NCI-H345 (cell line): ENCODE measurements at places on chromosomes 2 and 18.

DNA sequence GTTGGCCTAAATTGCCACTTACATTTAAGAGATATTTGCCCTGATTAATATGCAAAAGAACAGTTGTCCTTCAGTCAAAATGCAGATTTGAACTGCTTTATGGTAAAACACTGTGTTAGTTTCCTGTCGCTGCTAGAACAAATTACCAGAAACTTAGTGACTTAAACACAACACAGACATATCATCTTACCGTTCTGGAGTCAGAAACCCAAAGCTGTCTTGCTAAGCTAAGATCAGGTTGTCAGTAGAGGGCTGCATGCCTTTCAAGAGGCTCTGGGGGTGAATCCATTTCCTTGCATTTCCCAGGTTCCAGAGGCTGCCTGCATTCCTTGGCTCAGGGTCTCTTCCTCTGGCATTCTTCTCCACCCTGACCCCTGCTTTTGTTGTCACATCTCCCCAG, 149.5 kb downstream of the FAM161A start:
- no peak for DNase-seq

DNA sequence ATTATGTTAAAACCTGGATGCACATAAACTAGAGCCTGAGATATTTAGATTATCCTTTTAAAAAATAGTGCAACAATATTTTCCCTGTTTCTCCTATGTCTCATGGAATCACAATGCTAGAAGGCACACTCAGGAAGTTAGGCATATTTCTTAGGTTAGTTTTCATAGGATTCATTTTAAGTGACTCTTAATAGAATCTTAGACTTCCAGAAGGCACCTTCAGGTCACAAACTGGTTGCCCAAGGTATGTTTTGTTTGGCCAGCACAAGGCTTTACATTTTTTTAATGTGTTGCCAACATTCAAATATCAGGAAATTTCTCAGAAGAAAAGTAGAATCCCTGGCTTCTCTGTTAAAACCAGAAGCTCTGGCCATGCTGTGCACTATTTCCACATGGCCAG, 129.3 kb downstream of the LNPK start:
- no peak for DNase-seq

GRCh38 chr2:237694415-237695194, 67.2 kb downstream of the LRRFIP1 start:
- no peak for DNase-seq

- no peak for DNase-seq
Measured at GRCh38 chr2:175872005-175872348, 130.1 kb downstream of the LNPK start.

- DNase-seq: no peak
Measured at GRCh38 chr2:240624950-240625621, at the start of gene GPR35. GPR35 (plus strand) TSS chr2:240625480; CDS start chr2:240629953, 4,473 bp downstream.
